Fibroblast of villous mesenchyme (primary cell): ENCODE measurements at places on chromosomes 1 and 21. TPM values are rescaled to one million over a fixed set of nuclear protein-coding genes. Genes with fewer than 3 reads are reported as not detected.
A peak's percentile ranks its signal among the peaks of the same experiment; 100 is the strongest.

The IL10 gene
- under 0.01 TPM in 1 of 2 replicates, not detected in the other for total RNA-seq

GRCh38 chr1:175822580-175822979 lies 79.2 kb upstream of the TNR start:
- DNase-seq: peak; percentile 27

DNA sequence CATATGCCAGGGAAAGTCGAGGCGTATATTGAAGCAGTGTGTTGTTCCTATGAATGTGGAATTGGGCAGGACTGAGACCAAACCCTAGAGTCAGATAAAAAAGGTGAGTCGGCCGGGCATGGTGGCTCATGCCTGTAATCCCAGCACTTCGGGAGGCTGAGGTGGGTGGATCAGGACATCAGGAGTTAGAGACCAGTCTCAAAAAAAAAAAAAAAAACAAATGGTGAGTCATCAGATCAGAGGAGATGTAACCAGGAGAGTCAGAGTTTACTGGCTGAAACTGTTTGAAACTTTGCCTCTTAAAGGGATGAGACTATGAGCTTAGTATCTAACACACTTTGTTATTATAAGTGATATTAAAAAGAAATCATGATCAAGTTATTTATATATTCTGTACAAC lies 26.4 kb upstream of the SYCP1 start:
- DNase-seq: peak; percentile 5

DNA sequence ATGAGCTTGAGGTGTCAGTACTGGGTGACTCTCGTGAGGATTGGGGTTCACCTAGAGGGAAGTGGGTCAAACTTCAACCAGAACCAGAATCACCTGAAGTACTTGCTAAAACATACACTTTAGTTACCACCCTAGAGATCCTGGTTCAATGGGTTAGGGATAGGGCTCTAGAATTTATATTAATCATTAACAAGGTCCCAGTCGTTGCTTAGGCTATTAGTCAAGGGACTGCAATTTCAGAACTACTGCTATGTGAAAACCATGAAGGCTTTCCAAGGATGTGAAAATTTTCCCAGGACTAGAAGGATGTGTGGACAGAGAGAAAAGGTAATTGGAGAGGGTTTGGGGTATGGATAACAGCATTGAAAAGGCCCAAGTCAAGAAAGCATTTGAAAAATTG lies 162.6 kb downstream of the GRIK1 start:
- no peak for DNase-seq

The GNAT2 gene
- total RNA-seq: under 0.01 and 0.43 TPM in 2 replicates

GRCh38 chr21:20023193-20023592 lies 975.0 kb upstream of the NCAM2 start:
- DNase-seq: no peak

DNA sequence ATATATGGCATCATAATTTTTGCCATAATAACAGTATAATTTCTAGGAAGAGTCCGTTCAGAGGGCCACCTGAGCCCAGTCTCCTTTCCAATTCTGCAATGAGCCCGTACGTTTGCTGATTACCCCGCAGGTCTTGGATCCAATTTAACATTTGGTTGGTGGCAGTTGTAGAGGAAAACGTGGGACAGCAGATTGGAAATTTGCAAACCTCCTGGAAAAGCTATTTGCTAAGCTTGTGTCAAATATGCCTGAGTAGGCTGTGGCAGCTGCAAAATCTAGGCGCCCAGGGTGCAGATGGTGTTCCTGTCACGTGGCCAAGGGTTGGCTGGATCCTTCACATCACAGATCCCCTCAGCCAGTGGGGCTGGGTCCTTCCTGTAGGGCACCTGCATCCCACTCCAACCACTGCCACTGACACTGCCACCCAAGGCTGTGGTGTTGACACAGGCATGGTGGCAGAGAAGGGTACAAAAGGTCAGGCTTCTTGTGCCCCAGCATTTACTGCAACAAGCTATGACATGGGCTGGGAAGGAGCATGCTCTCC lies 174.8 kb upstream of the SYT6 start:
- no peak for DNase-seq

DNA sequence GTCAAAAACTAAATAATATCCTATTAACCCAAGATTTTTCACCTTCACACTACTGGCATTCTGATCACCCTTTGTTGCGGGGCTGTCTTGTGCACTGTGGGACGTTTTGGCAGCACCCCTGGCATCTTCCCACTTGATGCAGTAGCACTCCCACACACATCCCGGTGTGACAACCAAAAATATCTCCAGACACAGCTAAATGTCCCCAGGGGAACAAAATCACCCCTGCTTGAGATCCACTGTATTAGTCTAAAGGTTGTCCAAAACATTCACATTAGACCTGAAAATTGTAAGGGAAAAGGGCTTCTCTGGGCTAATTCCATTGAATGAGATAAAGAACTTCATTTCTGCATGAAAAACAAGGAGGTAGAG lies 37.8 kb downstream of the PLEKHO1 start:
- DNase-seq: no peak

- no peak for DNase-seq
Observed at GRCh38 chr1:54280651-54281050, 80.7 kb downstream of the MRPL37 start.

- DNase-seq: no peak
Observed at GRCh38 chr1:209707308-209707707, 2.7 kb downstream of the HSD11B1 start.

DNA sequence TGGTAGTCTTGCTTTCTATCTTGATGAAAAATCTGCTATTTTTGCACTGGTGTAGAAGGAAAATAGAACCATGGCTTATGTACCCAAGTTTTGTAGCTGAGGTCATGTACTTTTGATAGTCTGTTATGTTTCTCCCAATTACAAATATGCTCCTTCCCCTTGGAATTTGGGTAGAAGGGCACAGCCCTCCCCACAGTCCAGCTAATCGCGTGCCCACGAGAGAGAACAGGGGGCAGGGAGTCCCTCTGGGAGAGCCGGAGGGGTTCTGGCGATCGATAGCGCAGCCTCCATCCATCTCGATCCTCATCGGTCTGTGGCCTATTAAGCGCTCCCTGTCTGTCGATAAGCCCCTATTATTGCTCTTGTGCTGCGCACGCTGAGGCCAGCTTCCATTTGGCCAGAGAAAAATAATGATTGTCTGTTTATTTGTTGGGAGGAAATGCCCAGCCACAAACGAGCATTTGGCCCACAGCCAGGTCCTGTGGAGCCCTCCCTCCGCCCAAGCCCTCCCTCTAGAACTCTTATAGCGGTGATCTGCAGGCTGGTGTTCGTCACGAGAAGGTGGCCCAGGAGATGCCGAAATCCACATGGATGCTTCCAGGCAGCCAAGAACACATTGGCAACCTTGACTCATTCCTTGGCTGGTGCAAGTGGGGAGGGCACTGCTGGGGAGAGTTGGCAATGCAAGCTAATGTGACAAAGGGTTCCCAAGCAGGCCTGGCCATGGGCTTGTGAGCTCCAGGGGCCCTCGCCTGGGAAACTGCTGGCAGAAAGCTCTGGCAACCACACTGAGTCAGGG lies 134.7 kb upstream of the TNR start:
- DNase-seq: no peak

The OR6N1 gene
- not detected in 2 replicates for total RNA-seq

The AK5 gene
- 84.4 and 123 TPM in 2 replicates for total RNA-seq

DNA sequence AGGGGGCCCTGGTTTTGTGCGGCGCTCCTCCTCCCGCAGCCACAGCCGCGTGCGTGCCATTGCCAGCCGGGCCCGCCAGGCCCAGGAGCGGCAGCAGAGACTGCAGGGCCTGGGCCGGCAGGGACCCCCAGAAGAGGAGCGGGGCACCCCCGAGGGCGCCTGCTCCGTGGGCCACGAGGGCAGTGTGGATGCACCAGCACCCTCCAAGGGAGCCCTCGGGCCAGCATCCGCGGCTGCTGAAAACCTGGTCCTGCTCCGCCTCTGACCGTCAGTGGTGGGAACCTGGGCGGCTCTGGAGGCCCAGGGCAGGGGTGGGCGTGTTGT lies 21.5 kb downstream of the PANK4 start:
- DNase-seq: no peak

- DNase-seq: peak; percentile 62
Observed at GRCh38 chr1:27607239-27607804, 3.4 kb upstream of the AHDC1 start.

DNA sequence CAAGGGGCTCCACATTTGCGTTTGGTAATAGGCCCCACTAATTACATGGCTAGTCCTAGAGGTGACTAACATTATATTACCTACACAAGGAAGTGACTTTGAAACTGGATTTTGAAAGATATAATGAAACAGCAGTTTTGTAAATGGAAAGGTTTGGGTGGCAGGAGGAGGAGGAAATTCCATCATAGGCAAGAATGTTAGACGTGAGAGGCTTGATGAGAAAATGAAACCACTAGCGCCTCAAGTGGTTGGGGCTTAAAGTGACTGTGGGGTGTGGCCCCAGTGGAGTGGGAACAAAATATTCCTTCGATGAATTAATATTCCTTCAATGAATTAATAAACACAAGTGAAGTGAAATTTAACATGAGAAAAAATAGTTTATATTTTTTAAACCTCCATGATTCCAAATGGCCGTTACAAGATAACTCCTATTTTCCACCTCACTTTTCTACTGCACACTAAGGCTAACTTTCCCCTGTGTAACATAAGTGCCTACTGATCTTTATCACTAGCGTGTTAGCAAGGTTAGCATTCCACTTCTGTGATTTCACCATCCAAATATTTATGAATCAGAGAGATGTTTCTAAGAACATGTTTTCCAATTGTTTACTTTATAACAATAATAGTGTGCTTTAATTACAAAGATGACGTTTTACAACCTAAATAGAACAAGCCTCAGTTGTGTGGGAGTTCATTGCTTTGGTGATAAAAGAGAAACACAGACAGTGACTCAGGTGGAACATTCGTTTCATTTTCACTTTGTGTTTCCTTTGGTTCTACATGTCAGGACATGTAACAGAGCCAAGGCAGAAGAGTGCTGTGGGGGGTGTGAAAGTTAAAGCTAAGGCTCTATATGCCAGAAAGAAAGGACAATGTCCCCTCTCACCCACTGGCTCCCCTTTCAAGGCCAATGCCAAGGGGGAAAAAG lies 12.5 kb upstream of the ATF3 start:
- DNase-seq: peak; percentile 95

- DNase-seq: no peak
Observed at GRCh38 chr1:36737767-36738166, 255.1 kb upstream of the CSF3R start.

The ATP8B2 gene
- total RNA-seq: 107 and 155 TPM in 2 replicates

DNA sequence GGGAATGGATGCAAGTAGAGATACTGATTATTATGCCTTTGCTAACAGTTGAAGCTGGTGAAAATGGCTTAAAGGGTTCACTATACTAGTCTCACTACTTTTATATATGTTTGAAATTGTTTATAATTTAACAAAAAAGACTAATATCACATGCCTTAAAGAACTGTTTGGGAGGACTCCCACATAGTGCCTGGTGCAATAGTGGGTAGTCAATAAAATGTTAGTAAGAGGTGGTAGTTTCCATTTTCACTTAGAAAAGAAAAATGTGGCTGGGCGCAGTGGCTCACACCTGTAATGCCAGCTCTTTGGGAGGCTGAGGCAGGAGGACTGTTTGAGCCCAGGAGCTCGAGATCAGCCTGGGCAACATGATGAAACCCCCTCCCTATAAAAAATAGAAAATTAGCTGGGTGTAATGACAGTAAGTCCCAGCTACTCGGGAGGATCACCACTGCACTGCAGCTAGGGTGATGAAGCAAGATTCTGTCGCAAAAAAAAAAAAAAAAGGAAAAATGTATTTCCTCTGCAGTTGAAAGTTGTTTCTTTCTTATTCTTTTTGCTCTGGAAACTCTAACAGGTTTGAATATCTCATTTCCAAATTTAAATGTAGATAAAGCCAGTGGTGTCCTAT lies 24.5 kb downstream of the C21orf91 start:
- no peak for DNase-seq

GRCh38 chr1:41418857-41419583 lies 57.8 kb downstream of the FOXO6 start:
- peak; percentile 58 for DNase-seq

The MIXL1 gene
- 0.43 TPM in 1 of 2 replicates, not detected in the other for total RNA-seq

DNA sequence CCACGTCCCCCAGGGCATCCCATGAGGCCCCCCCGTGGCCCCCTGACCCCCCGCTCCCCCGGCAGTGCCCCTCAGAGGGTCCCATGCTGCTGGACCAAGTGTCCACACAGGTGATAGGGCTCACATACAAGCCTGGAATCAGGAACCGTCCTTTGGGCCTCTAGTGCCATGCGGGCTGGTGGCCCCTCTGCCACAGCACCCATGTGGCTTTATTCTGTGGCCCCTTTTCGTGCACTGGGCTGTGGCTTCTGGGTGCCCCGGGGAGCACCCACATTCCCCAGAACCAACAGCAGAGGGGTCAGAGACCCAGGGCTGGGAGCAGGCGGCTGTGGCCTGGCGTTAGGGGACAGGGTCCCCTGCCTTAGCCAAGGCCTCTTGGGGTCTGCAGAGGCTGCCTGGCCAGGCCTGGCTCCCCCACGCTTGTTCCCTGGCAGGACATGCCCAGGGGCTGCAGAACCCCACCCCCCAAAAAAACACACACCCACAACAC lies 31.7 kb downstream of the SLC19A1 start:
- DNase-seq: no peak

The FRRS1 gene
- total RNA-seq: 17.7 and 20.7 TPM in 2 replicates

- peak; percentile 78 for DNase-seq
Observed at GRCh38 chr1:202058001-202058908, 47.9 kb downstream of the ELF3 start.

- DNase-seq: no peak
Observed at GRCh38 chr21:26210614-26211013, 40.0 kb upstream of the APP start.

The SLAMF1 gene
- not detected in 2 replicates for total RNA-seq

GRCh38 chr1:181044449-181044966 lies 10.7 kb downstream of the MR1 start:
- peak; percentile 24 for DNase-seq

DNA sequence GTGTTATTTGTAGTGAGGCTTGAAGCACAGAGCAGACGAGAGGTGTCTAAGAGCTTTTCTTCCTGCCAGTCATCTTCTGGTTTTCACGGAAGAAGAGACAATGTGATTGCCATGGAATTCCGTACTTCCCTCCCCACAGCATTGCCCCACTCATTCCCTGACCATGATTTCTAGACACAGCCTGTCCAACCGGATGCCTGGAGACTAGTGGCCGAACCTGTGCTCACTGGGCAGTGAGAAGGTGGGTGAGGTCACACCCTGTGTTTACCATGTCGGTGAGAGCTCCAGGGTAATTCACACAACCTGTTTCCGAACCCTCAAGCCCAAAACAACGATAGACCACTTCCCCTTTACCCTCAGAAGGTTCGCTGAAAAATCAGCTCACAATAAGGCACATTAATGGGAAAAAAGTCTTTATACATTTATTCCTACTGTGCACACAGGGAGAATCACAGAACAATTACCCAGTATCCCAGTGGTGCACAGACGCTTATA lies 271.9 kb upstream of the FMN2 start:
- DNase-seq: no peak

- DNase-seq: no peak
Observed at GRCh38 chr21:46564391-46564790, 40.5 kb downstream of the S100B start.

The GREM2 gene
- 1.3 and 6.8 TPM in 2 replicates for total RNA-seq

The ATP5PB gene
- total RNA-seq: 261 and 286 TPM in 2 replicates

- DNase-seq: no peak
Observed at GRCh38 chr1:53575955-53576320, 116.7 kb downstream of the DMRTB1 start.

- peak; percentile 97 for DNase-seq
Observed at GRCh38 chr1:53134961-53135734, 7.3 kb downstream of the SLC1A7 start.

- no peak for DNase-seq
Observed at GRCh38 chr1:52190500-52191252, 48.8 kb downstream of the ZFYVE9 start.

- no peak for DNase-seq
Observed at GRCh38 chr1:183778568-183779433, 26.1 kb upstream of the RGL1 start.
